ENCODE measurements at places on chromosomes 12 and 14.

GRCh38 chr12:126487431-126487980 lies 1422.3 kb downstream of the AACS start:
- DNase-seq: no peak

DNA sequence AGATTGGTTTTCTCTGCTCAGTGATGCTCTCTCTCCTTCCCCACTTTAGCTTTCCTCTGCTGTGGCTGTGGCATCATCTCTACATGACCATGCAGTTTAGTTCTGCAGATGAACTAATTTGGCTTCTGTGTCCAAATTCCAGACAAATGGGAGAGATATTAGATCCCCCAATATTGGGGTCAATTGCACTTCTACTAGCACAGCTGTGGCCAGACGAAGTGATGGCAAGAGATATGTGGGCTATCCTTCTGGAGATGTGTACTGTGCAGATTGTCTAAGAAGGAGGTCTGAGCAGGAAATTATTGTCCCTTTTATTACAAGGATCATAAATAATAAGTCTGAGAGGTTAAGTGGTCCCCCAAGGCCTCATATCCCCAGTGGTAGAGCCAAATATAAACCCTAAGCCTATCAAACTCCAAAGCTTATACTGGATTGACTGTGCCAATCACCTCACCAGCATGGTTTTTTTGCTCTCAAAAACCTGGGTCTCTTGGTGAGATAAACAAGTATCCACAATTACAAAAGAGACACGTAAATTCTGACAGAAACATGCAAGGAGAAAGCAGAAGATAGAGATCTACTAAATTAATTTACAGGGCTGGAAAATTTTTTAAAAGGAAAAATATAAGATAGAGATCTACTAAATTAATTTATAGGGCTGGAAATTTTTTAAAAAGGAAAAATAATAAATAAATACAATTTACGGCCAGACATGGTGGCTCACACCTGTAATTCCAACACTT lies 29.1 kb upstream of the GCH1 start:
- DNase-seq: no peak

- no peak for DNase-seq
These were observed 94.3 kb upstream of the GPHB5 start for GRCh38 chr14:63413009-63413408.

DNA sequence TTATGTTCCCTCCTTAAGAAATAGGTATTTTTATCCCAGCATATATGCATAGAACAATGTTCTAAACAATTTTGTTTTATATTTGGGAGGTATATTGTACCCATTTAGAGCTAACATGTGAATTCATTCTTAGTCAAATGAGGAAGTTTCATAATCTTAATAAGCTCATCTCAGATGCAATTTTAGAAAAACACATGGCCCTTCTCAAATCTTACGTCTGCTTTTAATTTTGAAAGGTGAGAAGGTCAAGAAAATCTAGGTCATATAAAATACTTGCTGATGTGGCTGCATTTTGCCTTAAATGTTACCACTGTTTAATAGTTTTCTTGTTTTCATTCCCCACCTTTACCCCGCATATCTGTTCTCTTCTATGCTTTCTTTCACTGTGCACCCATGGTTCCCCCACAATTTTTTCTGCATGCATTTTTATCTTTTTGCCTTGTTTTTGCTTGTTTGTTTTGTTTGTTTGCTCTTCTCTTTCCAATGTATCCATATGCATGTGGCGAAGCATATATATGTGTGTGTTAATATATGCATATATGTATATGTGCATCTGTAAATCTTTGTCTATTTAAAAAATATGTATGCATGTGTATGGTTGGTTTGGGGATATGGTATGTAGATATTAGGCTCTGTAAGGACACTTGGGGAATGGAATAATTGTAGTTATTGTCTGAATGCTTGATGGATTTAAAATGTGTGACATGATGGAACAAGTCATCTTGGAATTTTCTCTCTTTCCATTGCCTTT lies 317.1 kb downstream of the BCAT1 start:
- no peak for DNase-seq
